ENCODE measurements at places on chromosomes 6 and 20.

DNA sequence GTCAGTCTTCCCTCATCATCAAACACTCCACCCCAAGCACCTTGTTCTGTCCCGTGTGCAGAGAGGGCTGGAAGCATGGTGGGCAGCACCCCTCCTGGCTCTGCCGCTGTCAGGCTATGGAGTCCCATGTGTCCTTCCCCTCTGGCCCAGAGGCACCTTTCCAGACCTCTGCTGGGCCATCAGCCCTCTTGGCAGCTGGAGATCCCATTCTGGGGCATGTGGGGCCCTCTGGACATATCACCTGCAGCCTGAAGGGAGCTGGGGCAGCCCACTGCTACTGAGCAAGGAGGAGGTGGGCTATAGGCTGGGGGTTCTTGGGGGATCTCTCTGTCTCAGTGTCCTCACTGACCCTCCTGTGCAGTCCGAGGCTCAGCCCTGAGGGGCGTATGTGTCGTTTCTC lies 42.2 kb downstream of the SUN5 start:
- DNase-seq = no peak

GRCh38 chr6:4531406-4531805 lies 244.8 kb upstream of the CDYL start:
- no peak for DNase-seq

- no peak for DNase-seq
Measured at GRCh38 chr20:51058017-51058416, 35.1 kb upstream of the KCNG1 start.

- no peak for DNase-seq
Measured at GRCh38 chr6:127971945-127972391, 71.1 kb upstream of the THEMIS start.

DNA sequence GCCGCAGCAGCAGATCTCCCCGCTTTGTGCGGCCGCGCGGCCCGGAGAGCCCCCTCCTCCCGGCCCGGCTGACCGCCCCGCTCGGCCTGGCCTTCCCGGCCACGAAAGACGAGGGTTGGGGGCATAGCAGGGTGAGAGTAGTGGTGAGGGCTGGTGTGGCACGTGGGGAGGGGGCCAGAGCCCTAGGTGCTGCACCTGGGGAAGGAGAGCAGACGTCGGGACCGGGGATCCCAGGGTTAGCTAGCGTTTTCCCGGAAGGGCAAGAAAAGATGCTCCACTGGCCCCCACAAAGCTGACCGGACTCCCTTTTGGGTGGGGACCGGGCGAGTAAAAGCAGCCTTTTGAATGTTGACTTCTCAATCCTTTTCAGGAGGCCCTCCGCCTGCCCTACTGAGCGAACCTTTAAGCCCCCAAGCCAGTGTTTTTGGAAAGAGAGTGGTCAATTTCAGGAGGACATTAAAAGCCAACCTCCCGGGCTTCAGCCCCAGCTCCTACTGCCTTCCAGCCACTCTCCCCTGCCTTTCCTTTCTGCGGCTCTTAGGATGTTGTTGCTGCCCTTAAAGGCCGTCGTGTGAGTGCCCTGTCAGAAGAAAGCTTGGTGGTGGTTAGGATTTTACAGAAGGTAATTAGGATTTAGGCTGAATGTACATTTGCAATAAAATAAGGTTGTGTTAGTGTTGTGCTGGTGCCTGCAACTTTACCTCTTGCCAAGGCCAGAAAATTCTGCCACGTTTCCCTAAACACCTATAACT lies 648 bp upstream of the BACH2 start:
- no peak for DNase-seq

GRCh38 chr20:4147319-4147718 lies 132.0 kb upstream of the RNF24 start:
- DNase-seq = no peak

GRCh38 chr6:120876424-120876823 lies 457.9 kb downstream of the TBC1D32 start:
- DNase-seq = no peak

DNA sequence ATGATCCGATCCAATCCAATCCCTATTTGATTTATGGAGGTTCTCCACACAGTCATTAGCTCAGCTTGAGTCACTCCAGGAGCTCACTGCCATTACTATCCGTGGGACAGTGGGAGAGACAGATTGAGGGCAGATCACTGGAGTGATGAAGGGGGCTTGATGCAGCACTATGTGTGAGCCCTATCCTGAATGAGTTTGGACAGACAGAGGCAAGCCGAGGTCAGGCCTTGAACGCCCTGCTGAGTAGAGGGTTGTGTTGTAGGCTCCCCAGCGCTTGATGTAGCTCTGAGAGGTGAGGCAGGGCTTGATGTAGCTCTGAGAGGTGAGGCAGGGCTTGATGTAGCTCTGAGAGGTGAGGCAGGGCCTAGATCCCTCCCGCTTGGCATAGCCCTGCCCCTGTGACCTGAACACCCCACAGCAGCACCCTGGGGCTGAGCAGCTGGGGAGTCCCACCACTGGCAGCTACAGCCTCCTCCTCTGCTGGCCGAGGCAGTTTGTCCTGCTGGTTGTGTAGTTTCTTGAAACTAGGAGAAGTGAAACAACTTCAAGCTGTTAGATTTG lies 58.7 kb downstream of the ZFAND3 start:
- no peak for DNase-seq

All from WTC11 (cell line).